ENCODE measurements at places on chromosomes 1 and 21.

GRCh38 chr1:108828074-108828961 lies 28.6 kb downstream of the AKNAD1 start:
- DNase-seq = peak; percentile 36

- DNase-seq = no peak
These were observed 3.8 kb downstream of the ATP8B2 start for GRCh38 chr1:154329152-154329521.

DNA sequence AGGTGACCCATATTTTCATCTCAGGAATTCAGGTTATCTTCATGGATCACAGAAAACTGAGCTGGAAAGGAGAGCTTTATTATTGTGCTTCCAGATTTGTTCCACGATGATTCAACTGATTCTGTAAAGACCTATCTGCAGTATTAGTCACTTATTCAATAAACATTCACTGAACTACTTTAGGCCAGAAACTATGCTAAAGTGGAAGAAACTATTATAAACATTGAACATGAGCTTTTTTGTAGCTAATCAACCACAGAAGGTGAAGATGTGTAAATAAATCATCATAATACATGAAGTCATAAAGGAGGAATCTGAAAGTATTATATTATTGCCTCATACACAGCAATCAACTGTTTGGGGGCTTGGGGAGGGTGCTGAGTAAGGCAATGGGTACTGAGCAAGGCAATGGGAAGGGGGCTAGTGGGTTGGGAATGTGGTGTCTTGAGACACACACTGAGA lies 30.6 kb upstream of the EXO1 start:
- no peak for DNase-seq

DNA sequence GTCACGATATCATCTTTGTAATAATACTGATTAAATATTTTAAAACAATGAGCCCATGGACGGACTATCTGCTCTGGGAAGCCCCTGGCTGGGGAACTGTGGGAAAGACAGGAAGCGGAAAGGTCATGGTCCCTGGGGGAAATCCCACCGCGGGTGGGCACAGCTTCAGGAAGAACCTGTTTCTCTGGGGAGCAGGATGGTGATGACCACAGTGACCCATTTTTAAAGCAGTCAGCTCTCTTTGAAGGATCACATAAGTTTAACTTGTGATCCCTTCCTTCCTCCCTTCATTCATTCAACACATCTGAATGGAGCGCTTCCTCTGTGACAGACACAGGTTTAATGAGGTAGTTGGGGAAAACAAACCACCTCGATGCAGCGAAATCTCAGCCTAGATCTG lies 73.0 kb downstream of the DHRS3 start:
- no peak for DNase-seq

GRCh38 chr1:2475571-2475970 lies 518 bp upstream of the PLCH2 start:
- DNase-seq = no peak

- DNase-seq = no peak
These were observed 1.9 kb upstream of the MED18 start for GRCh38 chr1:28326984-28327383.

GRCh38 chr1:21544095-21544494 lies 34.9 kb downstream of the ALPL start:
- DNase-seq = no peak

- no peak for DNase-seq
These were observed 84.2 kb upstream of the SLC2A1 start for GRCh38 chr1:43042773-43043457.

DNA sequence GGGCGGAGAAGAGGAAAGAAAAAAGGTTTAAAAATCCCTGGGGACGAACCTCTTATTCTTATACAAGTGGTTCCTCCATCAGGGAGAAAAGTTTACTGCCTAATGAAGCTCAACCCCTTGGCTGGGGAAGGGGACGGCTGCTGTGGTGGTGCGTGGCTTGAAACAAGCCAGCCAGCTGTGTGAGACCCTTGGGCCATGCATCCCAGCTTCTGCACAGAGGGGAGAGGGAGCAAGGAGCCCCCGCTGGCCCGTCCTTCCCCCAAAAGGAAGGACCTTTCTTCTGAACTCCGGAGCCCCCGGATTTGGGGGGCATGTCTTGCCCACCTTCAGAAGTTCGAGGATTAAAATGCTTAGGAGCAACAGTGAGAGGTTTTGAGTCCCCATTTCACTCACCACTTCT lies 67.3 kb downstream of the STUM start:
- DNase-seq = no peak

GRCh38 chr1:233412812-233413211 lies 85.3 kb downstream of the MAP3K21 start:
- no peak for DNase-seq

DNA sequence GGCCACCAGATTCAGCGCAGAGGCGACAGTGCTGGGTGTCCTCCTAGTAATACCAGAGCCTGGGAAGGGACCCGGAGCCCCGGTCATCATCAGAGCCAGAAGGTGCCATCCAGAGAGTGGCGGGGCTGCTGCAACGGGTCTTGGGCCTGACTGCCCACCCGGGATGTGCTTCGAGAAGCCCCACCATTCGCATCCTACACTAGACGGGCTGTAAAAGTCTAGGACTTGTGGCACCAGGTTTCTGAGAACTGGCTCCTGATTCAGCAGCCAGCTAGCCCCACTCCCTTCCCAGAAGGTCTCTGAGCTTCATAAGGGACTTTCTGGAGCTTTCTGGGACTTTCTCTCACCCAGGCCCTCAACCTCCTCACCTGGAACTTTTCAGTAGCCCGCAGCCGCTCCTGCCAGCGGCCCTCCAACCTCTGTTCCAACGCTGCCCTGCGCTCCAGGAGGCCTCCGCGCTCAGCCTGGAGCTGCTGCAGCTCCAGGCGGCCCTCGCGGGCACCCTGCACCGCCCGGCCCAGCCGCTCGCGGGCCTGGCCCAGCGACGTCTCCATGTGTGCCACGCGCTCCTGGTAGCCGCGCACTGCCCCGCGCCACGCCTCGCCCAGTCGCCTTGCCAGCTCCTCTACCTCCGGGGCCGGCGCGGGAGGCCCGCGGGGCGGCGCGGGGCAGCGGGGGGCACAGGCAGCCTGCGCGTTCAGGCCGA lies 940 bp downstream of the NES start:
- no peak for DNase-seq

GRCh38 chr1:6905331-6905730 lies 120.1 kb downstream of the CAMTA1 start:
- no peak for DNase-seq

- no peak for DNase-seq
These were observed 246.1 kb downstream of the FMN2 start for GRCh38 chr1:240337781-240338180.

- no peak for DNase-seq
These were observed 14.3 kb downstream of the FBXO28 start for GRCh38 chr1:224127925-224128819.

- DNase-seq = no peak
These were observed 41.9 kb downstream of the JUN start for GRCh38 chr1:58741678-58742553.

- DNase-seq = no peak
These were observed 1489.1 kb downstream of the BRINP3 start for GRCh38 chr1:188988589-188988988.

DNA sequence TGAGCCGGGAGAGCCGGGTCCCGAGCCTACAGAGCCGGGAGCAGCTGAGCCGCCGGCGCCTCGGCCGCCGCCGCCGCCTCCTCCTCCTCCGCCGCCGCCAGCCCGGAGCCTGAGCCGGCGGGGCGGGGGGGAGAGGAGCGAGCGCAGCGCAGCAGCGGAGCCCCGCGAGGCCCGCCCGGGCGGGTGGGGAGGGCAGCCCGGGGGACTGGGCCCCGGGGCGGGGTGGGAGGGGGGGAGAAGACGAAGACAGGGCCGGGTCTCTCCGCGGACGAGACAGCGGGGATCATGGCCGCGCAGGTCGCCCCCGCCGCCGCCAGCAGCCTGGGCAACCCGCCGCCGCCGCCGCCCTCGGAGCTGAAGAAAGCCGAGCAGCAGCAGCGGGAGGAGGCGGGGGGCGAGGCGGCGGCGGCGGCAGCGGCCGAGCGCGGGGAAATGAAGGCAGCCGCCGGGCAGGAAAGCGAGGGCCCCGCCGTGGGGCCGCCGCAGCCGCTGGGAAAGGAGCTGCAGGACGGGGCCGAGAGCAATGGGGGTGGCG lies 371 bp downstream of the ARID1A start:
- peak; percentile 27 for DNase-seq

DNA sequence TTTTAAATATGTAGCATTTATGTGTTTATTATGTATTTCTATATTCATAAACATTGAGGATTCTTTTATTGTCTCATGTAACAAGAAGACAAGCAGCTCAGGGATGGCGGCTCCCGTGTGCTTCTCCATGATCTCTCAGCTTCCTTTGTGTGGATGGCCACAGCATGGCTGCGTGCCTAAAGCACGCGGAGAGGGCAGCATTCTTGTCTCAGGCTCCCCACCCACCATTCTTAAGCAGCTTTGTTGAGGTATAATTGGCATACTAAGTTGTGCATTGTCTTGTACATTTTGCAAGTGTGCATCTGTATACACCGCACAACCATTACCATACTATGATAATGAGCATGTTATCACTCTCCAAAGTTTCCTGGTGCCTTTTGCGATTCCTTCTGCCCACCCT lies 81.6 kb downstream of the CAMTA1 start:
- DNase-seq = no peak

DNA sequence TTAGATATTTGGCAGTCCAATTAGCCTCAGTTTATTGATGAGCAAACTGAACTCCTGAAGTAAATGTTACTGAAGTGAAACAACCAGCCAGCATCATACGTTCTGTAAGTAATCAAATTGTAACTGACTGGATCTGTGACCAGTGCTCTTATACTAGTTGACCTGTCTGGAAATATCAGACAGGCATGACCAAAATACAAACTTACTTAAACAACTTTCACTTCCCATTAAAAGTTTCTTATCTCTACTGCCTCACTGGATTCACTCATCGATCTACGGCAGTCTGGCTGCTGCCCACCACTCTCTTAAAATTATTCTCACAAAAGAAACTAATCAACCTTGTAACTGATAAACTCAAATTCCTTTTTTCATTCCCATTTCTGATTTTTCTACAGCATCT lies 56.4 kb downstream of the WDR3 start:
- no peak for DNase-seq

DNA sequence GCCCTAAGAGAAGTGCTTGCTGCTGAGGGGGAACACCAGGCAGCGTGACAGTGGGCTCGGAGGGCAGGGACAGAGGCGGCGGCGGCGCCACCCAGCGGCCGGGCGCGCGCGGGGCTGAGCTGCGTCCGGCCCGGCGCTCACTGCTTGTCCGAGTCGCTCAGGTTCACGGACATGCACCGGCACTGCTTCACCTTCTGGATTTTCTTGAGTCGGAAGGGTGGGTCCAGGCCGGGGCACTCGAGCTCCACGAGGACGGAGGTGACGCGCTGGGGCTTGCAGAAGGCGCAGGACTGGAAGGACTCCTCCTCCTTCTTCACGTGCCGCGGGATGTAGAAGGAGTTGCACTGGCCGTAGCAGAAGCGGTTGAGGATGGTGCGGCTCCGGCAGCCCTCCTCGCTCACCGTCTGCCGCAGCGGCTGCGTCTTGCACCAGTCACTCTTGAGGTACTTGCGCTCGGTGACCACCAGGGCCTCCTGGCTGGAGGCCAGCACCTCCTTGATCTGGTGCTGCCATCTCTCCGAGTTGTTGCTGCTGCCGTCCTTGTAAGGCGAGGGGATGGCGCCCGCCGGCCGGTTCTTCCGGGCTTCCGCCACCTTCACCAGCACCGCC lies 119.0 kb downstream of the GREM2 start:
- DNase-seq = no peak

DNA sequence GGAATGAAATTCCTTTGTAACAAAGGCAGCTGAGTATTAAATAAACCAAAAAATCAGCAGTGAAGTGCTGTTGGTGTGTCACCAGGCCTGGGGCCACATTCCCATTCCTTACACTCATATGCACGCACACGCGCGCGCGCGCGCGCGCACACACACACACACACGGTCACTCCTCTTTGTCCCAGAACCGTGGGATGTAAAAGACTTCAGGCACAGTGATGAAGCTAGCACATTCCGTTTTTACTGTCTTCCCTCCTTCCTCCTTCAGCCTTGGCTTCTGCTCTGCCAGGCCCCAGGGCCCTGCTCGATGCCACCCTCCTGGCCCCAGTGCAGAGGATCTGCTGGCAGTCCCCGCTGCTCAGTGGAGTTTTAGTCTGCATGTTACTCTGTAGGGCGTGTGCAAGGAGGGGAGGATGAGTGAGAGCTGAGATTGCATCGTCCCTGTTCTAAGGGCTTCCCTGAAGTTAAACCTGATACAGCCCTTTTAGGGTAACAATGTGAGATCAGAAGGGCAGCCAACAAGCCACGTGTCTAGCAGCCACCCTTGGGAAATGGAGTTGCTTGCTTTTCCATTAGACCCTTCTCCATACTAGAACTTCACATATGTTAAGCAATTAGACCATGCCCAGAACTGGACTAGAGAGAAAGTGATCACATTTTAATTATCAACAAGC lies 71.7 kb upstream of the WDR26 start:
- no peak for DNase-seq

DNA sequence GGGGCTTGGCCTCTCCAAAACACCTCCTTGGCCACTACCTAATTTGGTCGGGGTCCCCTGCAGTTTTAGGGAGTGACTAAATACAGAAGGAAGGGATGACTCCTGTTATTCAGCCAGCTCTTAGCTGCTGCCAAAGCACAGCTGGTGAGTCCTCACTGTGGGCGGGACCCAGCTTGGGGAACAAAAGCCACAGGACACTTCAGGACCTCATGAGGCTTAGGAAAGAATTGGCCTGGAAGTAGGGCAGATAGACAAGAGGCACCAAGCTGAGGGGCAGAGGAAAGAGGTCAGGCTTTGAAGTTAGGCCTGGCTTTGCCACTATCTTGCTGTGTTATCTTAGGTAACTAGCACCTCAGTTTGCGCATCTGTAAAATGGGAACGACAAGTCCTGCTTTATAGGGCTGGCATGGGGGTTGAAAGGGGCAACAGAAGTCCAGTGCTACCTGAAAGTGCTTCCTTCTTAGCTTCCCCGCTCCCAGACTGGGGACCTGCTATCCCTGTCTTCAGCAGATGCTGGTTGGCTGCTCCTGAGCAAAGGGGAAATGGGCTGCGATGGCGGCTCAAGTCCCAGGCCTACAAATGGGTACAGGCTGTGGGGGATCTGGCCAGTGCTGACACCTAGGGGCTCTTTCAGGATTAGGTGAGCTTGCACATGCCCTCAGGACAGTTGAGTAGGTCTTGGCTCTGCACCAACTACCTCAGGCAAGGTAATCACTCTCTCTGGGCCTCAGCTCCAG lies 15.7 kb downstream of the IFI6 start:
- DNase-seq = no peak

GRCh38 chr1:47849005-47849521 lies 148.1 kb downstream of the TRABD2B start:
- no peak for DNase-seq

- DNase-seq = no peak
These were observed 14.9 kb upstream of the PIGK start for GRCh38 chr1:77234096-77234495.

- no peak for DNase-seq
These were observed 54.6 kb downstream of the GORAB start for GRCh38 chr1:170586321-170587252.

Measured in stimulated activated CD4-positive, alpha-beta T cell treated with anti-CD3 and anti-CD28 coated beads, TNF-alpha, amount 100 ng/mL, for 1 hour (primary cell).